Stimulated activated CD8-positive, alpha-beta memory T cell treated with anti-CD3 and anti-CD28 coated beads, Interleukin-4, amount 100 ng/mL, for 1 hour (primary cell): ENCODE measurements at places on chromosomes 5 and 9.

- no peak for DNase-seq
Measured at GRCh38 chr5:84032324-84032723, 311.7 kb upstream of the HAPLN1 start.

DNA sequence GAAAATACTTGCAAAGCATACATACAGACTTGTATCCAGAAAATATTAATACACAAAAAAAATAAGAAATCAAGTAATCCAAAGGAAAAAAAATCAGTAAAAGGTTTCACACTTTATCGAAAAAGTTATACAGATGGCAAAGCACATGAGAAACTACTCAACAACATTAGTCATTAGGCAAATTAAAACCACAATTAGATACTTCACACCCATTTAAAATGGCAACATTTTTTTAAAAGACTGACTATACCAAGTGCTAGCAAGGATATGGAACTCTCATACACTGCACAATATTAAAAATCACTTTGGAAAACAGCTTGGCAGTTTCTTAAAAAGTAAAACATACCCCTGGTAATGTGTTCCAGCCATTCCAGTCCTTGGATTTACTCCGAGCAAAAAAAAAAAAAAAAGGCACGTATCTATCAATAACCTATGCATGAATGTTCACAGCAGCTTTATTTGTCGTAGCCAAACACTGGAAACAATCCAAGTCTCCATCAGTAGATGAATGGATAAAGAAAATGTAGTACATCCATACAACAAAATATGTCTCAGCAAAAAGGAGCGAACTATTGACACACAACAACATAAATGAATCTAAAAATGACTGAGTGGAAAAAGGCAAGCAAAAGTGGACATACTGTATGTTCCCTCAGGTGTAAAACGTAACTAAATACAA lies 66.0 kb downstream of the GNAQ start:
- no peak for DNase-seq

DNA sequence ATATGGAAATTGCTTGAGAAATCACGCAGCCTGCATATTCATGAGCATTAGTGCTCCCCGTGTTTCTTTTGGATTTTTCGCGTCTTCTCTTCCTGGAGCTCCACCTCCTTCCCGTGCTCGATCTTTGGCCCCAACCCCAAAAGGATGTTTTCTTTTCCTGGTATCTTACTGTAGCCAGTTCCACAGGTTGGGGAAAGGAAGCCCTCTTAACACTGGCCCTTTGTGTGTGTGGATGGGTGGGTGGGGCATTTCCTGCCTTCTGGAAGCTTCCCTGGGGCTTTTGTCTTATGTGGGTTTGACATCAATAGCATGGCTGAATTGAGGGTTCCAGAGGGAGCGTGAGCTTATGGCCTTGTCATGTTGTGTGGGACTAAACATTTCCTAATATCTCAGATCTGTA lies 21.9 kb downstream of the STXBP1 start:
- no peak for DNase-seq

DNA sequence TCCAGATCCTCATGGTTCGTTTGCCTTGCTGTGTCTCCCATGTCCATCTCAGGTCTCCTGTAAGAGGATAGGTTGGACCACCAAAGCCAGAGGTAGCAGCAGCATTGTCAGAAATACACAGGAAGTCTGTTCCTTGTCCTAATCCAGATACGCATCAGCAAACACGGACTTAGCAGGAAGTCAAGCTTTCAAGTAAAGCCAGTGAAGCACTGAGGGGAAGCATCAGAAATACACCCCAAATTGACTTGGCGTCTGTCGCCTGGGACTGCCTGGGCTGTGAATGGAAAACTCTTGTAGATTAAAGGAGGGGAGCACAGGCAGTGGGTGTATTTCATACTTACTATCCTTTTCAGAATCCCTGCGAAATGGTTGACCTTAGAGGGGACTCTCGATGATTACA lies 171.3 kb downstream of the PSAT1 start:
- no peak for DNase-seq

DNA sequence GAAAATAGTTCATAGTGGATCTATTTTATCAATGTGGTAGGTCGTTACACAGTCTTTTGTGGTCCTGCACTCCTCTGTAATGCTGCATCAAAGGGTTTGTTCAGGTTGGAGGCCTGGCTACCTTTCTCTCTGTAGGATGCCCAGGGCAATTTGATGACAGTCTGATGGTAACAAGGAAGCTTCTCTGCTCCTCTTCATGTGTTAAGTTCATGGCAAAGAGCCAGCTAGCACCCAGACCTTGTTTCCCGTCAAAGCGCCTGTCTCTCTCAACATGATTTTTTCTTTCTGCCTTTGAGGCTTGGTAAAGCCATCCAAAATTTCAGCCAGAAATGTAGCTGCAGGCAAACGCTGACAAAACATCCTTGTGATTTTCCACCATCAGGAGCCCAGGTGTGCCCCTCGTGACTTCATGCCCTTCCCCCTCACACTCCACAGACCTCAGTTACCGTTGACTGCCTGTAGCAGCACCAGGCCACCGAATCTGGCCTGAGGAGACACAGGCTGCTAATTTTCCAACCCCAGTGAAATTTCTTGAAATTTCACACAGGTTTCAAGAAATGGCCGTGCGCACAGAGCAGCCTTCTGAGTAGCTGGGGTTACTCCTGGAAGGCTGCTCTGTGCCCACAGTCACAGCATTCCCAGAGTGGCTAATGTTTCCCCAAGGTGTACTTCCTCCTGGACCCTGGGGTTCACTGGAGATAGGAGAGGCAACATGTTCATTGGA lies 292.7 kb downstream of the CWC27 start:
- no peak for DNase-seq

DNA sequence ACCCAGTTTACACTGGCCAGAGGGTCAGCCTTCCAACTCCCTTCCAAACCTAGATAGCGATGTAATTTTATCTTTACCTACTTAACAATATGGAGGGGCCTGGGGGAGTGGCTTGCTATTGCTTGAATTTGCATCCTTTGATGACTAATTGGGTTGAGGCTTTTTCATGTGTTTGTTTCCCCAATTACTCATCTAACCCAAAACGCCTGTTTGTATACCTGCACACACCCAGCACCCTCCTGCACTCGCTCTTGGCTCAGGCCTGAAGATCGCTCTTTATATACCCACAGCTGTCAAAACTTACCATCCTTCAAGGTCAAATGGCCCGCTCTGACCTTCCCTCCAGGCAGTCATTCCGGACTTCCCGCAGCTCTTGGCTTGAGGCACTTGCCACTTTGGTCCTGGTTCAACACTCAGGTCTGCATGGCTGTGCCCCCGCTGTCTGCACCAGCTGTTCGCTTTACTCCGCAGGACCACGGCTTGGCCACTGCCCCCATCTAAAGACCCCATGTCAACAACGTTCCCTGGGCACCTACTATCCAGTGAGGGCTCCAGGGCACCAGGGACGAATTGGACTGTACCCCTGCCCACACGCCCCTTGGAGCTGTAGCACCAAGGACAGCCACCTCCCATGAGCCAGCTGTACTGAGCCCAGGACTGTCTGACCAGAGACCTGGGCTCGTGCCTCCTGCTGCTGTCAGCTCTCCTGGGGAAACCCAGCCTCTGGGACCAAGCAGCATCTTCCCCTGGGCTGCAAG lies 76.1 kb upstream of the ADAMTS2 start:
- no peak for DNase-seq

- no peak for DNase-seq
Measured at GRCh38 chr5:172453206-172453985, 929 bp downstream of the SH3PXD2B start.

GRCh38 chr9:81565609-81566008 lies 123.7 kb downstream of the TLE1 start:
- no peak for DNase-seq

DNA sequence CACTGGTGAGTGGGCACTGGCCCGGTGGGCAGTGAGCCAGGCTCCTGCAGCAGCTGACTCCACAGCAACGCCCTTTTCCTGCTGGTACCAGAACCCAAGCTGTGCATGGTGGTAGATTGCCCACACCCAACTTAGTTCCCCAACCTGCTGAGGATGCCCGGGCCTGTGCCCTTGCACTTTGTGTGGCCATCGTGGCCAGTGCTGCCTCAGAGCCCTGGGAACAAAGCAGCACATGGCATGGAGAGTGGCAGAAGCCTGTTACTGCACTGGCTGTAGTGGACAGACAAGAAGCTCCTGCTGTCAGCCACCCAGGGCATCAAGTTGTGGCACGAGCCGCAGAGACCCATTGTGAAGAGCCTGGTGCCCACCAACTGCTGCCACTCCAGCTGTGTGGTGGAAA lies 612.9 kb downstream of the DNAH5 start:
- no peak for DNase-seq

- DNase-seq, result no peak
Measured at GRCh38 chr9:99515093-99515492, 293.0 kb downstream of the SEC61B start.

DNA sequence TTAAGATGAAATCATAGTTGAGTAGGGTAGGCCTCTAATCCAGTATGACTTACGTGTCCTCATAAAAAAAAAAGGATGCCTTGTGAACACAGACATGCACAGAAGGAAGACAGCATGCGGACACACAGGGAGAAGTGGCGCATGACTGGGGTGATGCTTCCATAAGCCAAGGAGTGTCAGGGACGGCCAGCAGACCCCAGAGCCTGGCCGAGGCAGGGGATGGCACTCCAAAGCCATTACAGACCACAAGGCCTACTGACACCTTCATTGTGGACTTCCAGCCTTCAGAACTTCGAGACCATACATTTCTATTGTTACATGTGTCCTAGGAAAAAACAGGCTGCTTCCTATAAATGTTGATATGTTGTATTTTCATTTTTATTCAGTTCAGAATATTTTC lies 19.9 kb downstream of the EHMT1 start:
- no peak for DNase-seq

GRCh38 chr9:121774715-121775613 lies 123.5 kb downstream of the DAB2IP start:
- no peak for DNase-seq

DNA sequence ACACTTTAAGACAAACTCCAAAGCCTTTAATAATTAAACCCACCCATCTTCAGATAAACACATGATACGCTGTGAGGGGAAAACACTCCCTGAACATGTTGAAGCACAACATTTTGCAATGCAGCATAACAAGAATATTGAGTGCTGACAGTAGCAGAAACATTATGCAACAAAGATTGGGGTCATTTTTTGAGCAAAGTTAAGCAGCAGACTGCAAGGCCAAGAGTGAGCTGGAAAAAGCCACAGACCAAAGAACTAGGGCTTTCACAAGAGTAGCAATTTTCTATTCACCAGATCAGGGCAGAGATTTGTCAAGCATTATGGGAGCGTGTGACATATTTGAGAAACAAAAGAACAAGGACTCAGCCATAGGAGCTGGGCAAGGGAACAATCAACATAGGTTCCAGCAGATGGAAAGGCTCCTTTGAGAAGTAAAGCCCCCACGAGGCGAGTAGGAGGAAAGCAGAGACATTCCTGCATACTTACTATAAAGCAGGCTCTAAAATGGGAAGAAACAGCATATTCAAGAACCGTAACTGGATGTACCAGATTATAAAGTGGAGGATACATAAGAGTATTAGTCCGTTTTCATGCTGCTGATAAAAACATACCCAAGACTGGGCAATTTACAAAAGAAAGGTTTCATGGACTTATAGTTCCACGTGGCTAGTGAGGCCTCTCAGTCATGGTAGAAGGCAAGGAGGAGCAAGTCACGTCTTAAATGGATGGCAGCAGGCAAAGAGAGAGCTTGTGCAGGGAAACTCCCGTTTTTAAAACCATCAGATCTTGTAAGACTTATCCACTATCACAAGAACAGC lies 4.8 kb upstream of the TTC23L start:
- no peak for DNase-seq

DNA sequence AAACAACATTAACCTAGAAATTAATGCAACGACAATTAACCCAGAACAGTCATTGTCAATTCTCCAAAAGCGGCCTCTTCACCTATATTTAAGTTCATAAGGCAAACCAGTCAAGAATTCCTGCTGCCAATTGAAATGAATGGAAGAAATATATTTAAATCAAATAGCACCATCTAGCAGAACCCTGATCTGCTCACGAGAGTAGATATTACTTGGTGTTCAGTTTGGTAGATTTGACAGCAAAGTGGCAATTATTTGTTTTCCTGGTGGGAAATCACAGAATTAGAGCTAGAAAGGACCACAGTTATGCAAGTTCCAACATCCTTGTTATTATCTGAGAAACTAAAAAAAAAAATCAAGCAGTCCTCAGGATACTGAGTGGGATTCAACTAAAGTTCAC lies 2.3 kb downstream of the SSBP2 start:
- no peak for DNase-seq

DNA sequence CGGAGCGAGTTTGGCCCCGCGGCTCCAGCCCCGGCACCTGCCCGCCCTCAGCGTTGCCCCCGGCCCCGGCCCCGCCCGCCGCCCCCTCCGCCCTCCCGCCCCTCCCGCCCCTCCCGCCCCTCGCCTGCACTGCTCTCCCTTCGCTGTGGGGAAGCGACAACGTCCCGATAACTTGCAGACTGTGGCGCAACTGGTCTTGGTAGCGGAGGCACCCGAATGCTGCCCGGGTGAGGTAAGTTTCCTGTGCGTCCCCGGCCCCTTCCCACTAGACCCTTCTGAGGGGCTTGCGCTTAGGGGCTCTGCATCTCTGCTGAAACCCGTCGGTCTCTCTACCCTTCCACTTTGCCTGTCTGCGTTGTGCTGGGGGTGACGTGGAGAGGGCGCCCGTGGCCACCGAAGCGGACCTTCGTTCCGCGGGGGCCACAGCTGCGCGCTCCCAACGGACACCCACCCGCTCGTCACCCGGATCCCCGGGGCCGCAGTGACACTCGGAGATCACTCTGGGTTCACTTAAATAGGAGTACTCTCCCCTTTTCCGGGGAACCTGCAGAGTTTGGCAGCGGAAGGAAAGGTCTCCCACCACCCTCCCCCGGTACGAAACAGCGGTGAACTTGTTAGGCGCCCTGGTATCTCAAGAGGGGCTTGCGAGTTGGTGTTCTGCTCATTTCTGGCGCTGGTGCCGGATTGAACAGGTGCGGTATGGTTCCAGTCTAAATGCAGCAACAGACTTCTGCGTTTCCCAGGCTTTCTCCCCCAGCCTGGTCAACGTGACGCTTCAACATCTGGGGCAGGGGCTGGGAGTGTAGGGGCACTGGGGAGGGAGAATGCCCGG lies 707 bp downstream of the PIP5K1B start:
- no peak for DNase-seq

DNA sequence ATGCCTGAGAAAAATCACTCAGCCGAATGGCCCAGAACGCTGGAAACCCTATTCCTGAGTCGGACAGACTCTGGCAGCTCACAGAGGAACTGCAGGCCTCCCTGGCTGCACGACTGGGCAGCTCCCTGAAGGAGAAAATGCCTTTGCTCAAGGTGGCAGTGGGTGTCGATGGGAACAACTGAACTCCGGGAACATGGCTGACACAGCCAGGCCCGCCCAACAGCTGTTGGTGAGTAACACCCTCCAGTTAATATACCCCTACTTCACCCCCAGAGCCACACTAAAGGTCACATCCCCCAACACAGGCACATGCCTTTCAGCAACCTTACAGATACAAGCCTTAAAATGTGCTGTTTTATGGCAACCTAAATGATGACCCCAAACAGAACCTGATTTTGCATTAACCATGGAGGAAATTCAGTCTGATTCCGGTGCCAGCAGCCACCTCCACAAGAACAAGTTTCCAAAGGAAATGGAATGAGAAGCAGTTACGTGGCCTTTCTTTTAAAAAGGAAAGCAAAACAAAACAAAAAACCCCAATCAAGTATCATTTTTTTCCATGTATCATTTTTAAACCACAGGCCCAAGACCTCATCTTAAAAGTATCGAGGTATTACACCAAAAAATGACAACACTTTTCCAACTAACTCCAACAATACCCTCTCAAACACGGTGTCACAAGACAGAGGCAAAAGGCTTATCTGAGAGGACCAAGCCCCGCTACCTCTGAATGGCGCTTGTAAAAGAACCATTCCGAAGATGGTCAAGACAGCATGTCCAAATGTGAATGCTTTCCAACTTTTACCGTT lies 3.1 kb downstream of the KLF9 start:
- DNase-seq, result no peak
